ENCODE measurements at places on chromosomes 7 and 10.
A peak's percentile ranks its signal among the peaks of the same experiment; 100 is the strongest.

DNA sequence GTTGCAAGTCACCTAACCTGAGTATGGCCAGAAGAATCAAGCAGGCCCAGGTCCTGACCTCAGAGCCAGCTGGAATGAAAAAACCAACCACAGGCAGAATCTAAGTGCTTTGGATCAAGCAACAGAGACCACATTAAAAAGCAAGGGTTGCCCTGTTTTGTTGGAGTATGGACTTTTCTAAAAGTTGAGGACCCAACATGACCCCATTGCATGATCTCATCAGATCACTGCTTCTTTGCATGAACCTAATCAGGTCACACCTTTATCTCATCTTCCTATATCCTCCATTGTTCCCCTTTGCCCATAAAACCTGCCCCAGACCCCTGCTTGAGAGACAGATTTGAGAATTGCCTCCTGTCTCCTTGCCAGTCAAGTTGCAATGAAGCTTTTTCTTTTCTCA is 11.6 kb upstream of the SNX10 start:
- DNase-seq, result no peak

- DNase-seq, result no peak
These were observed 105.7 kb downstream of the HOXA1 start for GRCh38 chr7:26989897-26990670.

DNA sequence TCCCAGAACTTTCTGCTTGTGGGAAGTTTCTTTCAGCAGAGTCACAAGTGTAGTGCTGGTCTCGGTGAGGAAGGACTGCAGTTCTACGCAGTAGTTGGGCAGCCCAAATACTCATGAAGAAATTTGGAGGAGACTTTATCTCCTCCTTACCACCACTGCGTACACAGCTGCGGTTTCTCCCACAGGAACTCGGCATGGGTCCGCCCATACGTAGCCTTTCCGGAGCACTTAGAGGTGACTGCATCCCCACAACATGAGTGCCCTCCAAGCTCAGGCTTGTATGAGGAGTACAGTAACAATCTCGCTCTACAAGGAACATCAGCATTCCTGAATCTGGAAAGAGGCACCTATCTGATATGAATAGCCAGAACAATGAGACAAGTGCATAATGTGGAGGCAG is 549.2 kb upstream of the SEMA3D start:
- no peak for DNase-seq

- no peak for DNase-seq
These were observed 205.3 kb upstream of the GALNT17 start for GRCh38 chr7:70926666-70927065.

- DNase-seq, result no peak
These were observed 14.8 kb downstream of the PDAP1 start for GRCh38 chr7:99393355-99394187.

- no peak for DNase-seq
These were observed 314.7 kb downstream of the PLXNA4 start for GRCh38 chr7:132261327-132262159.

- DNase-seq, result no peak
These were observed 8.5 kb downstream of the DDX56 start for GRCh38 chr7:44565097-44565794.

DNA sequence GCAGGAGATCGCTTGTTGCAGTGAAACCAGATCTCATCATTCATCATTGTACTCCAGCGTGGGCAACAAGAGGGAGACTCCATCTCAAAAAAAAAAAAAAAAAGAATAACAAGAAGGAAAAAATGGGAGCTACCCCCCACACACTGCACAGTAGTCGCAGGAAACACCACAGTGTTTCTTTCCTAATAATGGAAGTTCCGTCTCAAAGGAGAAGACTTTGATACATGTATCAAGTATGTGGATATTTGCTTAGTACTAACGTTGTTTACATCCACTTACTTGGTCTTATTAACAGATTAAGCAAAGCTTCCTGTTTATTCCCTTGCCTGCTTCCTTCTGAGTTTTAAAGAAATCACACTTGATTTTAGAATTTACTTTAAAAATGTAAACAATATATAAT is 22.2 kb downstream of the YAE1 start:
- DNase-seq, result no peak

- peak; percentile 16 for DNase-seq
These were observed 141.4 kb downstream of the ARHGAP22 start for GRCh38 chr10:48463318-48464003.

GRCh38 chr7:148581624-148582023 is 8.9 kb upstream of the C7orf33 start:
- DNase-seq, result no peak

DNA sequence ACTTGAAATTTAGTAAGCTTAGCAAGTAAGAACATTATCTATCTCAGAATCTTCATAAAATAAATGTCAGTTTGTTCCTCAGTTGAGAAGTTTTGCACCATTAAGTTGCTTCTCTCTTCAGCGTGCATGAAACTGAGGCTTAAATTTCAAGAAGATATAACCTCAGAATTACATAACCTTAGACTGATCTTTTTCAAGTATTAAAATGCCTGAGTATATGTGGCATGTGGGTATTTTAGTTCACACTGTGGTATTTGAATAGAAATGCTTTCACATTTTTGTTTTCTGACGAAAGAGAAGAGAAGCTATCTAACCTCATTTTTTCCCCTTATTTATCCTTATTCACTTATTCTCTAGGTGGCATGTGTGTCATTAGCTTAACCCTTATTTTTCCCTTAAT is 104.1 kb downstream of the PHF14 start:
- DNase-seq, result peak; percentile 8

DNA sequence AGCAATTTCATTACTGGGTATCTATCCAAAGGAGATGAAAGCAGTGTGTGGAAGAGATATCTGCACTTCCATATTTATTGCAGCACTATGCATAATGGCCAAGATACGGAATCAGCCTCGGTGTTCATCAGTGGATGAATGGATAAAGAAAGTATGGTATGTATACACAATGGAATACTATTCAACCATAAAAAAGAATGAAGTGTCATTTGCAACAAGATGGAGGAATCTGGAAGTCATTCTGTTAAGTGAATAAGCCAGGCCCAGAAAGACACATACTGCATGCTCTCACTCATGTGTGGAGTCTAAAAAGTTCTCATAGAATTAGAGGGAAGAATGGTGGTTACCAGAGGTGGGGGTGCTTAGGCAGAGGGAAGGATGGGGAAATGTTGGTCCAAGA is 35.3 kb downstream of the CREM start:
- DNase-seq, result no peak

DNA sequence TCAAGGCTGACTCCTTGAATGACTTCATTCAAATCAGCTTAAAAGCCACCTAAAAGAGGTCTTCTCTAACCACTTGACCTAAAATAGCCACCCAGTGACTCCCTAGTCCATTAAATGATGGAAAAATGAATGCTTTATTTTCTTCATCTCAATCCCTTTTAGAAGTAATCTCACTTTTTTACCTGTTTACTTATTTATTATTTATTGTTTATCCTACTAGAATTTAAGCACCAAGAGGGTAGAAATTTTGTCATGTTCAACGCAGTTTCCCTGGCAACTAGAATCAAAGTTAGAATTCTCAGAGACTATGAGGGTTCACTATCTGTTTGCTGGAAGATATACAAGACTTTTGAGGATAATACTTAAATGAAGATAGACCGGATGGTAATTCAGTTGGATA is at the start of gene LIPJ:
LIPJ (plus strand) TSS at position 301 of the 400 bp plus-strand sequence. CDS start 3,926 bp downstream, outside the sequence.
- DNase-seq, result no peak

DNA sequence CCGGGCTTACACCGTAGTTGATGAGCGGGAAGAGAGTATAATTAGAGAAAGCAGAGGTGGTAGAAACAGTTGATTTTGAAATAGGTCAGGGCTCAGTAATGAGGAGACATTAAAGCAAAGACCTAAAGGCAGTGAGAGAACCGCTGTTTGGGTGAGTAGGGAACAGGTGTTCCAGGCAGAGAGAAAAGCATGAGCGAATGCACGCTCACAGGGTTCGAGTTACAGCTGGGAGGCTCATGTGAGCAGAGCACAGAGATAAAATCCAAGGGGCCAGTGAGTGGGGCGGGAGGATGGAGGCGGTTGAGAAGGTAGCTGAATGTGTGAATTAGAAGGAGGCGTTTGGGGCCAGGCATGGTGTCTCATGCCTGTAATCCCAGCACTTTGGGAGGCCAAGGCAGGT is 39.9 kb downstream of the APBB1IP start:
- DNase-seq, result no peak

- DNase-seq, result no peak
These were observed 113.2 kb upstream of the MYO3A start for GRCh38 chr10:25820874-25821273.

DNA sequence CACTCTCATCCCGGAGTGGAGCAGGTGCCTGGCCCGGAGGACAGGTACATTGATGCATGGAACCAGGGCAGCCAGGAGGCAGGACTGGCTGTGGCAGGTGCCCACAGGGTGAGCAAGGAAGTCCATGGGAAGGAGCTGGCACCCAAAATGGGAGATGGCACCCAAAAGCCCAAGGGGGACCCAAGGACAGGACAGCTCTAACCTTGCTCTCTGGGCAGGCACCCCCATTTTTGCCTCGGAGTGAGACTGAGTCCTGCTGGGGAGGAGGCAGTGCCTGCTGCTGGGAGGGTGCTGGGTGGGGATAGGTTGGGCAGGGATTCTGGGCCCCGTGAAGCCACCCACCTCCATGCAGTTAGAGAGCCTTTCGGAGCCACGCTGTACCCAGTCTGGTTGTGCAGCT is 234.5 kb downstream of the TCERG1L start:
- no peak for DNase-seq

DNA sequence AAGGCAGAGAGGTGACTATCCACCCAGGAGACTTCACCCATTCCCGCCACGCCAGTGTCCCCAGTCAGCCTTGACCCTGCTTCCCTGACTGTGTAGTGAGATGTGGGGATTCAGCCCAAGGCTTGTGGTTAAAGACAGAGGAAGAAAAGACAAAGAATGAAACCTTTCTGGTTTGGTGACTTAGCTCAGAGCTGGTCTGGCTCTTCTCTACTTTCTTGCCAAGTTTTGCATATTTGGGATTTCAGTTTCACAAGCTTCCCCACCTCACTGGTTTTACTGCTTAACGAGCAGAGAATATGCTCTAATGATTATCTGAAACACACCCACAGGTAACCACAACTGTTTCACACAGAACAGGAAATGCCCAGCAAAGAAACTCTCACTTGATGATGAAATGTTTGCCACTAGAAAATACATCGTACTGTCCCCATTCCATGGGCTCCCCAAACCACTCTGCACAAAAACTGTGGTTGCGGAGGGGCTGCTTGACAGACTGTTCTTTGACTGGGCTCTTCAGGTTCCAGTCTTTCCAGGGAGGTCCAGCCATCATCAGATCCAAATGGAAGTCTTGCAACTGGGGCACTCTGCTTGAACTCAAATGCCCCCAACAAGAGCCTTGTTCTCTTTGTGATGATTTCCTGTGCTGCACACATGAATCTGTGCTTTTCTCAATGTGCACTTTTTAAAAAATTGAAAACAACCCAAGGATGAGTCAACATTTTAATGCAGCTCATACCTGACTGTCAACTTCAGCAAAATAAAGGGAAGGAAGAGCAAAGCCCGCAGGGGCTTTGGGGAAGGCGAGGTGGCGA is 95.5 kb downstream of the CTBP2 start:
- peak; percentile 86 for DNase-seq

- DNase-seq, result no peak
These were observed 594.8 kb upstream of the FZD8 start for GRCh38 chr10:36236931-36237330.

GRCh38 chr7:29854257-29854938 is 48.1 kb downstream of the WIPF3 start:
- DNase-seq, result no peak

DNA sequence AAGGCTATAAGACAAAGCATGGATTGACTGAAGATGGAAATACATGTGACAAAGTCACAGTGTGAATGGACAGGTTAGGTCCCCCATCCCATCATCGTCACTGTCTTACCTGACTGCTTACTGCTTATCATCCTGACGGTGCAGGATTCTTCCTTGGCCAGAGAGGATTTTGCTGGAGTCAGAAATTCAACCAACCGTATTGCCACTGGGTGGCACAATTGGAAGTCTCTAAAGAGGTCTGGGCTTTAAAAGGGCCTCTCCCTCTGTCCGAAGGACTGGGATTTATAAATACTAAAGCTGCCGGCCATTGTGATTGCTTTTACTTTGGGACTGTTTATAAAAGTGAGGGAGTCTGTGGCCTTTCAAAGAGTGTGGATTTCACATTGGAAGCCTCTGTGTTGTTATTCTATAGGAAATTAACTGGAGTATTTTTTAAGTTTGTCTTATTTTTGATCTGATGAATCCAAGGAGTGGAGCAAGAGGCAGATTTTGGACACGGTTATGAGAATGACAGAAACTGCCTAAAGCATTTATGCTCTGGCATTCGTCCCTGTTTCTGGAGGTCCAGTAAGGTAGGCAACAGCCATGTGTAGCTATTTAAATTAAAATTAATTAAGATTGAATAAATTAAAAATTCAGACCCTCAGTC is 113.3 kb upstream of the CREB5 start:
- no peak for DNase-seq

- DNase-seq, result no peak
These were observed 180.7 kb upstream of the KAT6B start for GRCh38 chr10:74645692-74646091.

DNA sequence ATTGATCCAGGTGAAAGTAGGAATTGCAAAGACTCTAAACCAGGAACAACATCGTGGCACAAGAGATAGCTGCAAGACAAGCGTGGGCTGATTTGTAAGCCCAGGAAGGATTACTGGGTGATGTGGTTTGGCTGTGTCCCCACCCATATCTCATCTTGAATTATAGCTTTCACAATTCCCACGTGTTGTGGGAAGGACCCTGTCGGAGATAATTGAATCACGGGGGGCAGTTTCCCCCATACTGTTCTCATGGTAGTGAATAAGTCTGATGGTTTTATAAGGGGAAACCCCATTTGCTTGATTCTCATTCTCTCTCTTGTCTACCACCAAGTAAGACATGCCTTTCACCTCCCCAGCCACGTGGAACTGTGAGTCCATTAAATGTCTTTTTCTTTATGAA is 59.5 kb downstream of the ST8SIA6 start:
- DNase-seq, result no peak

DNA sequence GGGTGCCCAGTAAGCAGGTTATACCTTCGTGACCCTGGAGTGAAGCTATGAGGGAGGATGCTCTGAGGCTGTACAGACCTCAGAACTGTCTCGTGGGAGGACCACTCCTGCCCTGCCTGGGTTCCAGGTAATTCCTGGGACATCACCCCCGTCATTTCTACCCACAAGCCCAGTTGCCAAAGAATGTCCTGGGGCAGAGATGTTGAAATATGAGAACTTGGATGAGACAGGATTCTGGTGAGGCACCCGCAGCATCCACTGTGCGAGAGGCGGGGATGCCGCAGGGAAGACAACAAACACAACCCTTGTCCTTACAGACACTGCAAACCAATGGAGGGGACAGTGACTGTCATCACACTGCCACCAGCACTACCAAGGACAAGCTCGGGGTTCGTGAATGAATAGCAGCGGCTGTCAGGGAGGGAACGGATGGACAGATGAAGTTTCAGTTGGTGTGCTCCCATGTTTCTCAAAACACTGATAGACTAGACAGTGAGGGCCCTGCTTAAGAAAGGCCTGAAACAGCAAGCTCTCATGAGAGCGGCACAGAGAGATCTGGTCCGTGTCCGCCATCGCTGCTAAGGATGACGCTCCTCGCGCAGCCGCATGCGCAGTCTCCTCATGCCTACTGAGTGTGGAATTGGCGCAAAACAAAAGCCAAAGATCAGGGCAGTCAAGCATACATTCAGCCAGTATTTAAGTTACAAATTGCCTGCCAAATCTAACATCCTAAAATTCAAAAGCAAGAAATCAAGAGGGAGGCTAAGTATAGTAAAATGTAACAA is 82.0 kb upstream of the RHEB start:
- no peak for DNase-seq

GRCh38 chr7:39758234-39758970 is 135.0 kb downstream of the RALA start:
- no peak for DNase-seq

- DNase-seq, result no peak
These were observed 21.0 kb downstream of the HIBADH start for GRCh38 chr7:27641581-27642230.

GRCh38 chr7:131532570-131533091 is 23.8 kb downstream of the PODXL start:
- DNase-seq, result no peak

Data from GM04503 (cell line).